Ovary (tissue), 10 donors: ENCODE measurements at places on chromosomes 12 and 14.

DNA sequence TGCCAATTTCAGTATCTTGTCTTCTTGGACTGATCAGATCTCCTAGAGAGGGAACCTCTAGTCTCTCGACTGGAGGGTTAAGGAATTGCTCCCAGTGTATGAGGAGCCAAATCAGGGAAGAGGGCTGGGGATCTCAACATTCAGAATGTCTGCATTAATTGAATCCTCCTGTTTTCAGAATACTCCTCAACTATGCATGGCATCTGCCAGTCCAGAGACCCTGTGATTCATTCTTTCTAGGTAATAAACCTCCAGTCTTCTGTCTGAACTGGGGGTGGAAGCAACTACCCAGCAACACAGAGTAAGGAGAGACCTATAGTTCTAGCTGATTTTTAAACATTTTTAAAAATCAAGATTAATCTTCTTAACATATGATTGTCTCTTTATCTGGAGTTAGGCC lies 92.7 kb downstream of the AKAP6 start:
- H3K4me3 ChIP-seq = no peak overlapping the region
- no peaks in the 10 kb centered on the region for H3K27me3 ChIP-seq
- no peaks in the 10 kb centered on the region for H3K36me3 ChIP-seq

DNA sequence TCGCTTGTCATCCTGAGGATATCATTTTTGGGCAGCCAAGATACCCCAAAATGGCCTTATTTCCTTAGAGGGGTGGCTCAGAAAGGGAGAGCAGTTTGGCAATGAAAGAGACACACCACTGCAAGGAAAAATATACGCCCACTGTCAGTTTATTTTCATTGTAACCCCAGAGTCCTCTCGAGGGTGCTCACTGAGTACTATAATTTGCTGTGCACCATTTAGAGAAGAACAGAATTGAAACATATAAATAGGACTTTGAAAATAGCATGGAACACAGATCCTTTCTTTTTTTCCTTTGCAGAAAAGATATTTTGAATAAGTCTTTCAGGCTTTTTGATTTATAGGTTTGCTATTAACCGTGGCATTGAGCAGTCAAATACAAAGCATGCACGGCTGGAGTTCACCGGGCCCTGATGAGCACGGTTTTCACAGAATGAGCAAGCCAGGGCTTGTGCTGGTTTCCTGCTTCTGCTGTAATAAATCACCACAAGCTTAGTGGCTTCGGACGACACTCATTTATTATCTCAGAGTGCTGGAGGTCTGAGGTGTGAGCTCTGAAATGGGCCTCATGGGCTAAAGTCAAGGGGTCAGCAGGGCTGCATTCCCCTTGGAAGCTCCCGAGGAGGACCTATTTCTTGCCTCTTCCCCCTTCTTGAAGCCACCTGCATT lies 152.3 kb downstream of the ZNF664 start:
- DNase-seq = no peak
- H3K4me1 ChIP-seq = no peaks in the 10 kb centered on the region
- H3K27me3 ChIP-seq = no peaks in the 10 kb centered on the region
- no peak overlapping the region for H3K4me3 ChIP-seq
- no peak overlapping the region for H3K27ac ChIP-seq

GRCh38 chr14:22500954-22501726 lies 87.9 kb downstream of the DAD1 start:
- DNase-seq = no peak
- no peaks in the 10 kb centered on the region for H3K4me1 ChIP-seq

GRCh38 chr12:104775731-104776231 lies 182.3 kb downstream of the SLC41A2 start:
- H3K4me1 ChIP-seq = peaks cover 3% of the 10 kb centered on the region
- DNase-seq = no peak
- H3K36me3 ChIP-seq = no peaks in the 10 kb centered on the region
- H3K4me3 ChIP-seq = no peak overlapping the region
- no peak overlapping the region for H3K27ac ChIP-seq

GRCh38 chr12:119459481-119459880 lies 125.0 kb downstream of the CCDC60 start:
- no peaks in the 10 kb centered on the region for H3K36me3 ChIP-seq
- no peak for DNase-seq
- no peaks in the 10 kb centered on the region for H3K27me3 ChIP-seq
- no peaks in the 10 kb centered on the region for H3K4me1 ChIP-seq
